ENCODE measurements at places on chromosomes 3 and 15.

DNA sequence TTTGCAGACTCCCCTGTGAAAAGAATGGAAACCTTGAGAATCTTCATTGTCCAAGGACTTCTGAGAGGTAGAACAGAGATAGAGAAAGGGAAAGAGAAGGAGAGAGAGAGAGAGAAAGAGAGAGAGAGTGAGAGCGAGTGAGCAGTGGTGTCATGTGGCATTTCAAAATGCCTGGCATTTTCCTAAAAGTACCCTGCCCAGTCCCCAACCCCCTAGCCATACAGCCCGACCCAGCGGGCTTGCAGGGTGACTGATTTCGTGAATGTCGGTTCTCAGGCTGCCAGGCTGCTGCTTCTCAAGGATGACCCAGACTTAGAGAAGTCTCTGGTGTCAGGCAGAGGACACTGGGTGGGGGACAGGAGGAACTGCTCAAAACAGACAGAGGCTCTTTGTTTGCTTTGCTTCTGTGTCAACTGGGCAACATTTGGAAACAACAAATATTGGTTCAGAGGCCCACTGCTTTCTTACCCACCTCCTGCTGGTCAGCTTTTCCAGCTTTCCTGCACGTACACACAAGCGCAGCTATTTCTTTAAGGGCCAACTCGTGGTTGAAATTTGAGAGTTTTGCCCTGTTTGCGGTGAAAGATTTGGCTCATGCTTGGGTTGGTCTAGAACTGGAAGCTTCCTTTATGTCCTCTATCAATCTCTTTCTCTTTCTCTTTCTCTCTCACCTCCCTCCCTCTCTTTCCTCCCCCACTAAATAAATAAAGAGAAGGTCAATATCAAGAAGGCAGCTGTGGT, 3.7 kb upstream of the TF start:
- peak; percentile 41 for DNase-seq

DNA sequence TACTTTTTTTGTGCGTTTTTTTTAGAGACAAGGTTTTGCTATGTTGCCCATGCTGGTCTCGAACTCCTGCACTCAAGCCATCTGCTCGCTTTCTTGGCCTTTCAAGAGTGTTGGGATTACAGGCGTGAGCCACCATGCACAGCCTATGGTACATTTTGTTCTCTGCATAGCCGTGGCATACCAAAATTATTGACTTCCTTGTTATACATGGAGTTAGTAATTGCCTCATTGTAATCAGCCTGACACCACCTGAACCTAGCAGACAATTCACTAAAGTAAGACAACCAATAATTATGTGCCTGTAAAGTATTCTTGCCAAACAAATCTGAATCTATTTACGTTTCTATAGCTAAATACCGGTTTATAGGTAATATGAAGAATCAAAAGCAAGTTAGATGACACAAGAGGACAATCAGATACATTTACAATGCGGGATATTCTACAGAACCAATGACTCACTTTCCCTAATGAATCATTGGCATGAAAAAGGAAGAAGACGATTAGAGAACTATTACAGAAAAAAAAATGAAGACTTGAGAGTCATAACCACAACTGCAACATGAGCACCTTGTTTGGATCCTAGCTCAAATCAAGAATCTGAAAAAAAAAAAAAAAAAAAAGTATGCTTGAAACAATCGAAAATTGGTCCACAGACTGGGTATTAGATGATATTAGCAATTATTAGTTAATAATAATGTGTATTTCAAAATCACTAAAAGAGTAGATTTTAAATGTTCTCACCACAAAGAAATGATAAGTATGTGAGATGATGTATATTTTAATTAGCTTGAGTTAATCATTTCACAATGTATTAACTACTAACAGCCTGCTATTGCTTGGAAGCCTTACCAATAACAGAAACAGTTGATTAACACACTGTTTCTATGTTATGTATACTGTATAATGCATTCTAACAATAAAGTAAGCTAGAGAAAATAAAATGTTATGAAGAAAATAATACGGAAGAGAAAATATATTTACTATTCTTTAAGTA, 7.1 kb downstream of the GUCA1C start:
- no peak for DNase-seq

- no peak for DNase-seq
These were observed 407.2 kb upstream of the TGFBR2 start for GRCh38 chr3:30199096-30199759.

DNA sequence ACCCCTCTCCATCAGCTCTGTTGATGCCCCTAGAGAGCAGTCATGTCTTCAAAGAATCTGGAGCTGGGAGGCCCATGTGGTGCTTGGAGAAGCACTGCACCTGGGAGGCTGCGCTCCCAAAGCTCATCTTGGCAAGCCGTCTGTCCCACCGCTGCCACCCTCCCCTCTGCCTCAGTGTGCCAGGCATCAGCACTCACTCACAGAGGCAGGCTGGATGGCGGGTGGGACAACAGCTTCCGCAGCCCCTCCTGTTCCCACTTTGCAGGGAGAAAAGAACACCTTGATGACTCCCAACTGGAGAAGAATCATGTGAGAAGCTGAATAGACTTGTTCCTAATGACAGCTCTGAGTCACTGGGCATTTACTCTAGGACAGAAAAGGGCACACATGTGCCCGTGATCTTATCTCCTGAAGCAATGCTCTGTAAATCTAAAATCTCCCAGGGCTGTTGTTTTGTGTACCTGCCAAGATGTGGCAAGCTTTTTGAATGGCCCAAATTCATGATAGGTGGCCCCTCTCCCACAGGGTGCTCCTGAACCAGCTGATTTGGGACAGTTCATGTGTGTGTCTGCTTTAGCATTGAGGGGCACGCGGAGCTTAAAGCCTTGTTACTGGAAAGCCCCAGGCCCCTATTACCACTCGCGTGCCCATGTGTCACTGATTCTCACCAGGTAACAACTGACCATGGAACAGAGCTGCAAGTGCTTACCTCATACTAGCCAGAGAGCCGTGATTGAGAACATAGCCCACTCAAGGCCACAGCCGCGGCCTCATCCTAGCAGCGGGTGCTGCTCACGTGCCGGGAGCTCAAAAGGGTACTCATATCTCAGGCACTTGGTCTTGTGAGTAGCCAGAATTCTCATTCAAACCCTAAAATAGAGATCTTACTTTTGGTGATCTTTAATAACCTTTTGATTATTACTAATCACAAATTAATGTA, 104.4 kb downstream of the DNAJB8 start:
- DNase-seq, result no peak

GRCh38 chr3:197746801-197747237, 2.9 kb upstream of the FYTTD1 start:
- no peak for DNase-seq

DNA sequence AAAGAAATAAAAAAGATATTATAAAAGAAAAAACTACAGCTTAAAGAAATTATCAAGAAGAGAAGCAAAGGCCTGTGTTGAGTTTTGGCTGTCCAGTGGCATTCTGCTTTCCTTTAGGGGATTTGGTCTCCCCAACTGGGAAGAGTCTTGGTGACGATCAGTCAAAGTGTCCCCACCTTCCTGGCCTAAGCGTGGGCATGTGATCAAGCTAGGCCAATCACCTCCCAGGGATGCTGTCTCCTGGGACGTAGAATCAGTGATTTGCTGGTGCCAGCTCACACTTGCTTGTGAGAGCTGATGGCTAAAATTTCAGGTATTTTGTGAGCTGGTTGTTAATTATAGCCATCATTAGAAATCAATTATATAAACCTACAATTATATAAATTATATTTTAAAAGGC, 69.5 kb downstream of the ATP2B2 start:
- DNase-seq, result no peak

DNA sequence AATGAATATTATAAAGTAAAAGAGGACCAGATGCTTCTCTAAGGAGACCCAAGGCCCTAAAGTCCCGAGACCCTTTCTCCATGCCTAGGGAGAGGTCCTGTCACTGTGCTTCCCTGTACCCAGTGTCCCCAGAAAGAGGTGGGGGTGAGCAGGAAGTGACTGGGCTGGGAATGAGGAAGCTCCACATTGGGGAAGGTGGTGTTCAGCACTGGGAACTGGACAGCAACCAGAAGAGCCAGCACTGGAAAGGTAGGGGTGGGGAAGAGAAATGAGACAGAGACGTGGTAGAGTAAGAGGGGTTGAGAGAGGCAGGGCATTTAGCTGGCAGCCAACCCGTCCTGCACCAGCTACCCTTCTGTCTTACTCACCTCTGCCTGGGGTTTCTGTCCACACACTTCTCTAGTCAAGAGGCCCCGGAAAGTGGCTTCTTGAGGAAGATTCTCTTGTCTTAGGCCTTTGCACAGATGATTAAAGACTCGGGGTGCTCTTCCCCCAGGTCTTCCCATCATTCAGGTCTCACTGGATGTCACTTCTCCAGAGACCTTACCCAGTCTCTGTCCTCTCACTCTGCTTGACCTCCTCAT, 12.2 kb downstream of the RRP9 start:
- DNase-seq, result no peak

DNA sequence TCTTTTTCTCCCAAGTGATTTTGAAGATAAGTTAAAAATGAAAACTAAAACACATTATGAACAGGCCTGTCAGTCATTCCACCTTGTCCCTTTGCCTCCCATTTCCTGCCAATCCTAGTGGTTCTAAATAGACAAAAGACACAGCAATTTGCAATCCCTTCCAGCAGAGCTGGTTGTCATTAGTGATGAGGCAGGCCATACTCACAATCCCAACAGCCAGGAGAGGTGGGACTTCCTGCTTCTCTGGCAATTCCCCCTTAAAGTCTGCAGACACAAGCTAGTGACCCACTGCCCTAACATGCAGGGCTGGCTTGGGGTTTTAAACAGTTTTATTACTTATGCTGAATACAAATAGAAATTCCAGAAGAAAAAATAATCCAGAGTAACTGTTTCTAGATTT, 38.4 kb upstream of the RBP1 start:
- DNase-seq, result no peak

- no peak for DNase-seq
These were observed 187.9 kb upstream of the ATP10A start for GRCh38 chr15:26050984-26051383.

- no peak for DNase-seq
These were observed 6.4 kb downstream of the CMSS1 start for GRCh38 chr3:99823723-99824711.

- no peak for DNase-seq
These were observed 17.3 kb downstream of the DENND6A start for GRCh38 chr3:57675530-57675929.

DNA sequence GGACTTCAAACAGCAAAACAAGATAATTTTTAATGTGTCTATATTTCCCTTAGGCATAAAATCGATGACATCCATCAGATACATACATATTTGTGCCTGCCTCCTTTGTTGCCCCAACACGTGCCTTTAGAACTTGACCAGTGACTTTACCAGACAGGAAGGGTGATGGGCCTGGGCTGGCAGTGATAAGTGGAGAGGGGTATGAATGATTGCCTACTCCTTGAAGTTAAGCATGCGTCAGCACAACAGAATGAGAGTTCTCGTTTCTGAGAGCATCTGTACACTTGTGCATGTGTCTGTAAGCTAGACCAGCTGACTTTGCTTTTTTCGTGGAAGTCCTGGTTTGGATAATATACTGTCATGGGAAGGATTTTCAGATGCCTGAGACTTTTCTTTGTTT, 54.9 kb upstream of the COL6A6 start:
- DNase-seq, result no peak

- no peak for DNase-seq
These were observed 831 bp downstream of the IFT57 start for GRCh38 chr3:108221393-108221792.

DNA sequence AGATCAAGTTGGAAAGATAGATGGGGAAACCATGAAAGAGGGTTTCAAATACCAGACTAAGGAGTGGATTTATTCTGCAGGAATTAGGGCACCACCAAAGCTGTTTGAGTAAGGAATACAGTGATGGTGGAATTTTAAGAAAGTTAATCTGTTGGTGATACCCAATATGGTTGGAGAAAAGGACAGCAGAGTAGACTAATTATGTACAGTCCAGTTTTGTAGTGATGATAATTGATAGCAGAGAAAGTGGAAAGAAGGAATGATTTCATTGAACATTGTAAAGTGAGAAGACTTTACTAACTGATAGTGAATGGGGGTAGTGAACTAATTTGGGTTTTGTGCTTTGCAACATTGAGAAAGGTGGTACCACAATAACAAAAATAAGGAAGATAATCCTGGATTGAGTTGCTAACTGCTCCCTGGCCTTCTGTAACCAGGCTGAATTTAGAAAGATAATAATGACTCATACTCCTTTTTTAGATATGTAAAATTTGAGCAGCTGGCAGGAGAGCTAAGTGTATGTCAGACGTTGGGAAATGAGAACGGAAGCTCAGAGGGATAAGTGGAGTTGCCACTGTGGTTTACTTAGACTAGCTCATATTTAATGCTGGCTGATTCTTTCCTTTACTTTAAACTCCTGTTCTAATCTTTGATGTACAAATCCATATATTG, 16.9 kb downstream of the TCAIM start:
- DNase-seq, result peak; percentile 35

DNA sequence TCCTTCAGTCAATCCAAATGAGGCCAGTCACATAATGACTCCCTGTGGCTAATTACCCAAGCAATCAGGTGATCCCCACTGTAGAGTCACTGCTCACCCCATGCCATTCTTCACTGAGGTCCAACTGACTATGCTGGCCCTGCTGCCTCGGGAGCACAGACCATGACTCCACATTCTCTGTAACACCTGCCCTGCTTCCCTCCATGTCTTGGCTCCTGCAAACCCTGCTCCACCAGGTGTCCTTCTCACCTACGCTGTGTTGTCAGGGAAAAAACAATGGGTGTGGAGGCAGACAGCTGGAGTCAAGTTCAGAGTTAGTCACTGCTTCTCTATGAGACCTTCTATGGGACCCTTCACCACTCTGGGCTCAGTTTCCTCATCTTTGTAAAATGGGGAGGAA, 6.1 kb upstream of the SFMBT1 start:
- no peak for DNase-seq

DNA sequence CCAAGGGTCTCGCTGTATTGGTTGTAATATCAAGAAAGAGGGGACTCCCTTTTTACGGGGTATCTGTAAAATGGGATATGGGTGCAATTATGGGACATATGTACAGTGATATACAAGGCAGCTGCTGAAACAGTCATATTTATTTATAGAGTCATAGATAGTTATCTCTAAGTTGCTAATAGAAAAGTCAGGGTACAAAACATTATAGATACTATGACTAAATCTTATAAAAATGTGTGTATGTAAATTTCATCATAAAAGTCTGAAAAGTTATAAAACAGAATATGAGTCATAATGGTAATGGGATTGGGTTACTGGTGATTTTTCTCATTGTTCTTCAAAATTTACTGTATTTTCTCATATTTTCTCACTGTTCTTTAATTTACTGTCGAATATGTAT, 344.9 kb upstream of the SLCO3A1 start:
- no peak for DNase-seq

DNA sequence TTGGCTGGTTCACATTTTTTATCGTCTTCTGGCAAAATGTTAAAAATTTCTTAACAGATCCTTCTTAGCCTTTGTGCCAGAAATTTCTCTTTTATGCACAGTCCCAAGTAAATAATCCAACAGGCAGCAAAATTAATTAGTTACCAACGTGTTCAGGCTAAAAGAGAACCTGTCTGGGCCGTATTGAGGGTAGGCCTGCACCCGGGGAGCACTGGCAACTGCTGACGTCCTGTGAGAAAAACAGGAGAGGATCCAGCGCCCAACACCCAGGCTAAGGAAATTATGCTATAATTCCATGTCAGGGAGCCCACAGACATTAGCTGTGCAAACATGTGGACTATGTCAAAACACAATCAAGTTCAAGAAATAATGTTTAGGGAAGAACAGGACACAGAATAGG, 30.7 kb upstream of the CSTA start:
- no peak for DNase-seq
